CD4-positive, alpha-beta T cell treated with Interleukin-4 for 4 hours (primary cell): ENCODE measurements at places on chromosomes 3 and 15.

DNA sequence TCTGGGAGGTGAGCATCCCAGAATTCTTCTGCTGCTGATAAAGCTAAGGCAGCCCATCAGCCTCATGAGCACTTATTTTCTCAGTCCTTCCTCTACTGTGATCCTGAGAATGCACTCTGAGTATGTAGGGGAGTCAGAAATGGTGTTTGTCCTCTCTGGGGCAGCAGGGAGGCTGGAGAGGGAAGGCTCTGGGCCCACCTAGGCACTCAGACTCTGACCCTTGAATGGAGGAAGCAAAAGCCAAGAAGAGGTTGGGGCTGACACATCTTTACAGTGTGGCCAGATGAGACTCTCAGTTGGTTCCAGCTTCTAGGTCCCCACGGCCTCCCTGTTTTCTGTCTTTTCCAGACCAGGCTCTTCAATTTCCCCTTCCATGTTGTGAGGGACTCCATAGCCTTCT lies 36.1 kb upstream of the BLM start:
- DNase-seq = no peak

GRCh38 chr3:129502641-129503408 lies 25.6 kb upstream of the RHO start:
- DNase-seq = no peak

GRCh38 chr3:71050538-71051258 lies 532.8 kb downstream of the FOXP1 start:
- DNase-seq = peak; percentile 88

- DNase-seq = no peak
Measured at GRCh38 chr15:101221902-101222301, 29.9 kb downstream of the CHSY1 start.

GRCh38 chr3:17905996-17906395 lies 163.6 kb upstream of the TBC1D5 start:
- DNase-seq = no peak

DNA sequence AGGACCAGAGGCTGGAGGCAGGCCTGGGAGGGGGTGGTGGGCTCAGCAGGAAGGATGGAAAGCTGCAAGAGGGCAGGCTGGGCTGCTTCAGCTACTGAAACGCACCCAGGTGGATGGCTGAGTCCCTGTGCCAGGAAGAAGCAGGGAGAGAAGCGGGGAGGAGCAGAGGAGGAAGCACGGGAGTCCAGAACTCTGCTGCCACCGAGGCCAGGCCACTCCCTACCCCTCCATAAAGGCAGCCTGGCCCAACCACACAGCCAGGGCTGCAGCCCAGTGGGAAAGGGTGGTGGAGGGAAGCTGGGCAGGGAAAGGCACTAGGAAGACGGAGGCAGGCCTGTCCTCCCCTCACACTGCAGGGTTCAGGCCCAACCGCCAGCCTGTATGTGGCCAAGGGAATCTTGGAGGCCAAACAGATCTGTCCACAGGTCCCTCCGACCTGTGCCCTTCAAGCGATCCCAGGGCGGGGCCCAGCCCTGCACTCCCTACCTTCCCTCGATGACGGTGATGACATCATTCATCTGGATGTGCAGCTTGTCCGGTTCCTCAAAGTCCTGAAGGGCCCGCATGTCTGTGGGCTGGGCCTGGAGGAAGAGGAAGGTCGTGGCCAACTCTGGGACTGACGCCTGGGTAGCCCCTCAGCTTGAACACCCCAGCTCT lies 30.5 kb downstream of the TNK2 start:
- no peak for DNase-seq

DNA sequence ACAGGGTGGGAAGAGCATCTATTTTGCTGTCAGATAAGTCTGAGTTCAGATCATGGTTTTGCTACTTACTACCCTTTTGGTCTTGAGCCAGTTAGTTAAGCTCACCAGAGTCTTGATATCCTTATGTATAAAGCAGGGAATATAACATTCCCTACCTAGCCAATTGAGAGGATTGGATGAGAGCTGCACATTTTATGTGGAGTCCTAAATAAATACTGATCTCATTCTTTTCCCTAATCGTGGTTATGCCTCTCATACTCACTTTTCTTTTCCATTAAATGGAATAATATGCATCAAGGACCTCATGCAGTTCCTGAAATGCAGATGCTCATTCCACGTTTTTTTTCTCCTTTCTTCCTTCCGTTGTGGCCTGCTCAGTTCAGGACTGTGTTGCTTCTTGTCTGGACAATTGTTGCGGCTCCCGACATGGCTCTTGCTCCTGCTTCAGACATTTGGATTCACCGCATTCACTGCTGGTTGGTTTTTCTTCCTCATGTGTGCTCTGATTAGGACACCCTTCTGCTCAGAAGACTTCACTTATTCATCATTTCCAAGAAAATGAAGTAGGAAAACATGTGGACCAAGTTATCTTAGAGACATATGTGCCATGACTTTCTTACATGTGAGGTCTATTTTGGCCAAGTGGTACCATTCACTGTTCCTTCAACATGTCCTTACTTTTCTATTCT lies 90.2 kb downstream of the NFKBIZ start:
- DNase-seq = no peak

- no peak for DNase-seq
Measured at GRCh38 chr15:64045774-64046420, 388 bp downstream of the DAPK2 start.

DNA sequence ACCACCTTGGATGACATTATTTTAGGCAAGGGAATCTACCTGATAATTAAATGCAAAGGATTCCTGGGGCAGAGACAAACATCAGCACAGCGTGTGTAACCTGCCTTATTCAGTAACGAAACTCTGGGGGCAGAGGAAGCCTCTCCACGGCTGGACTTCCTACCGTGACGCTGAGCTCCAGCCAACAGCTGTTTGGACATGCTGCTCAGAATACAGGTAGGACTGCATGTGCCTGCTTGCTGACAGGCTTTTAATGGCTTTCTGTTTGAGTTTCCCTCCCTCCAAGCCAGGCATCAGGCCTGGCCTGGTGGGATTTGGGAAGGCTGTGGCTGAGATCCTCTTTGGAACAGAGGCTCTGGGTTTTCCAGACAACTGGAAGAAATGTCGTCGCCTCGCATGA lies 150.6 kb downstream of the ADAMTS17 start:
- no peak for DNase-seq

DNA sequence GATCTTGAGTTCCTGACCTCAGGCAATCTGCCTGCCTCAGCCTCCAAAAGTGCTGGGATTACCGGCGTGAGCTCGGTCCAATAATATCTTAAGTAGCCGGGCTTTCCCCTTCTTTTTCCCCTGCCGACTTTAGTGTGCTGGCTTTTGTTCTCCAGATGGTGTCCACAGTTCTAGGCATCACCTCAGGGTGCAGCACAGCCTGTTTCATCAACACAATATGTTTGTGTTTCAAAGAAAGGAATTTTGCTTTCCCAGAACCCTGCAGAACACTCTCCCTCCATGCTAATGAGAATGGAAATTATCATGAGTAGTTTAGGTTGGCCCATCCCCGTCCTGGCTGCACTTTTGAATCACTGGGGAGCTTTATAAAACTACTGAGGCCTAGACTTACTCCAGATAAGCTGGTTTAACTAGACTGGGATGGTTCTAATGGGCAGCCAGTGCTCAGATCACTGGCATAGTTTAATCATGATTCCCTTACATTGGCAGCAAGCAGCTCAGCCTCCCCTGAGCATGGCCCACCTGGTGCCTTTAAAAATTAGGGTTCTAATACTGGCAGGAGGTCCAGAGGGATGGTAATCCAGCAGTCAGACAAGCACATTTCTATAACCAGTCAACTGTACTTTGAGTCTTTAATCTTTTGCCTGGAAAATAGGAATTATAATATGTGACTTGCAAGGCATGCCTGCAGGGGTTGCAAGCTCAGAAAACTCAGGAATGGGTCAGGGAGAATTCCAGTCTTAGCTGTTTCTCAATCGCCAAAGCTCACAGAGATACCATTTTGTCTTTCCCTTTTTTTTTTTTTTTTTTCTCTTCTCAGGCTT lies 127.6 kb upstream of the RASGRP1 start:
- DNase-seq = no peak

- DNase-seq = no peak
Measured at GRCh38 chr3:14962762-14963161, 15.4 kb downstream of the NR2C2 start.

GRCh38 chr3:187719628-187720336 lies 17.4 kb upstream of the RTP2 start:
- DNase-seq = no peak

GRCh38 chr15:32663671-32664070 lies 22.2 kb downstream of the SCG5 start:
- no peak for DNase-seq

GRCh38 chr3:156816794-156817645 lies 9.1 kb upstream of the LEKR1 start:
- peak; percentile 82 for DNase-seq

GRCh38 chr3:192652727-192653126 lies 74.6 kb downstream of the FGF12 start:
- DNase-seq = no peak

DNA sequence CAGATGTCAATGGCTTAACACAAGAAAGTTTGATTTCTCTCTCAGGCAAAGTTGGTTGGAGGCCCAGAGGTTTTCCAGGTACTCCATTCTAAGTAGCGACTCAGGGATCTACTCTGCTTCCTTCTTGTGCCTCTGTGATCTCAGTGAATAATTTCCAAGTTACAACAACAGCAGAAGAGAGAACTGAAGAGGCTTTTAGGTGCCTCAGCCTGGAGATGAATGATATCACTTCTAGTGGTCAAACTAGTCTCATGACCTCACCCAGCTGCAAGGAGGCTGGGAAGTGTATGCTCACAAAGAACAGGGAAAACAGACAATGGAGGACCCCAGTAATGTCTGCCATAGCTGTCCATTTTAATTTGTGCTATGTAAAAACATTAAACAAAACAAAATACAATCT lies 4.6 kb upstream of the PRICKLE2 start:
- DNase-seq = no peak

DNA sequence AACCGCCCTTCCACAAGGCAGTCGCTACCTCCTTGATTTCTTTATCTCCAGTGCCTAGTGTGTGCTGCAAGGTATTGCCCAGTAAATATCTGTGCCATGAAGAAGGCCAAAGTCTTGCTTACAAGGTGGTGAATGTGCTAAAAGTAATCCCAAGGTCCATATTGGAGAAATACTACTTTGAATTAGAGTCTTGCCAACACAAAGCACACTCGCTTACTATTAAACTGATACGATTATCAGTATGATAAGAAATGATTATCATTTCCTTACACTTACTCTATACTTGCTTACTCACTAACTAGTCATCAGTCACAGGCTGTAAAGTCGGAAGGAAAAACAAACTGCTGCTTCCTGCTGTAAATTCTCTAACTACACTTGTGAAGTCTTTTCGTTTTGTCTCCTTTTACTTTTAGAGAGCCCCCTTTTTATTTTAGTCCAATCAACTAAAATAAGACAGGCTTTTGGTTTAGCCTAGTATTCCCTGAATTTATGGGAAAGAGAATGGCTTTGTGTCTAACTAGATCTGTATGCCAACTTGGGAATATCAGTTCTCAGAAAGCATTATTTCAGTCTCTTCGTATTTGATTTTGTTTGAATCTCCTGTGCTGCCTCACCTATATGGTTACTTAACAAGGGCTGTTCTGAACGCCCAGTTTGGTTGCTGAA lies 107.1 kb upstream of the TSC22D2 start:
- DNase-seq = no peak

GRCh38 chr3:94234177-94234788 lies 171.4 kb downstream of the NSUN3 start:
- DNase-seq = peak; percentile 12

DNA sequence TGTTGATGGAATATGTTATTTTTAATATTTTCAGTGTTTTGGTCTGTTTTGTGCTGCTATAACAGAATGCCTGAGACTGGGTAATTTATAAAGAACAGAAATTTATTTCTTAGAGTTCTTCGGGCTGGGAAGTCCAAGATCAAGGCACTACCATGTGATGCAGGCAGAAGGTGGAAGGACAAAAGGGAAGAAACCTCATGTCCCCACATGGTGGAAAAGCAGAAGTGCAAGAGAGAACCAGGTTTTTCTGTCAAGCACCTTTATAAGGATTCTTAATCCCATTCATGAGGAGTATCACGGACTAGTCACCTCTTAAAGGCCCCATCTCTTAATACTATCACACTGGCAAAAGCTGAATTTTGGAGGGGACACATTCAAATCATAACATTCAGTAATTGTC lies 57.9 kb upstream of the EPHB3 start:
- no peak for DNase-seq

GRCh38 chr3:187833799-187834578 lies 88.7 kb upstream of the BCL6 start:
- DNase-seq = no peak

- DNase-seq = peak; percentile 61
Measured at GRCh38 chr15:82999905-83000671, 11.4 kb downstream of the C15orf40 start.

DNA sequence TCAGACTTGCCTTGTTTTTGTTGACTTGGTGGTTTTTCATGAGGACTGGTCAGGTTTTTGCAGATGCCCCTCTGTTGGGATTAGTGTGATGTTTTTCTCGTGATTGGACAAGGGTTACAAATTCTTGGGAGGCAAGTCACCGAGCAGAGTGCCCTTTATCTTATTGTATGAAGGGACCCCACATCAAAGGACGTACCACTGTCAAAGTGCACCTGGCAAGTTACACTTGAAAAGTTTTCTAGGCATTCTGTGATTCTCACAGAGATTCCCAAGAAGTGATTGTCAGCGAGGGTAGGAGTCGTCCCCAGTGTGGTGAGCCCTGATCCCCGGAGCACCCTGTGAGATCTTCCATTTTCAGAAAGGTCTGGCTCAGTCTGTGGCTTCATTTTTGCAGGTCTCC lies 110.1 kb downstream of the POLR2M start:
- DNase-seq = no peak

DNA sequence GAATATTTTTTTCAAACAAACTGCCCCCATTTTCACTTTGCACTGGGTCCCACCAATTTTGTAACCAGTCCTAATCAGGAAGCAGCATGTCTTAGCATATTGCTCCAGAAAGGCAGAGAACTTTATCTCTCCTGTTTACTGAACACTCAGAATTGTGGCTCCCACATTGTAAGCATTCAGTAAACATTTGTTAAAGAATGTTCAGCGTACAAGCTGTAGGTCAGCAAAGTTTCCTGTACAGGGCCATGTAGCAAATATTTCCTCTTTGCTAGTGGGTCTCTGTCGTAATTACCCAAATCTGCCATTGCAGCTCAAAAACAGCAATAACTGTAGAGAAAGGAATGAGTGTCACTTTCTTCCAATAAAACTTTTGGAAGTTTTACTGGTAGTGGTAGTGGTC lies 393.3 kb downstream of the GRM7 start:
- no peak for DNase-seq

GRCh38 chr3:44065311-44066094 lies 176.2 kb upstream of the TOPAZ1 start:
- no peak for DNase-seq

GRCh38 chr15:98715401-98715800 lies 67.1 kb downstream of the IGF1R start:
- no peak for DNase-seq

- no peak for DNase-seq
Measured at GRCh38 chr15:62879770-62880169, 162.8 kb upstream of the TPM1 start.

GRCh38 chr3:43540624-43541023 lies 81.2 kb downstream of the ANO10 start:
- DNase-seq = no peak

GRCh38 chr3:99857278-99857677 lies 39.6 kb downstream of the CMSS1 start:
- DNase-seq = no peak

- peak; percentile 1 for DNase-seq
Measured at GRCh38 chr15:98581715-98582114, 66.6 kb upstream of the IGF1R start.
